ENCODE measurements at places on chromosomes 3 and 15.

- DNase-seq = no peak
Observed at GRCh38 chr3:38988955-38989354, 62.8 kb downstream of the SCN11A start.

DNA sequence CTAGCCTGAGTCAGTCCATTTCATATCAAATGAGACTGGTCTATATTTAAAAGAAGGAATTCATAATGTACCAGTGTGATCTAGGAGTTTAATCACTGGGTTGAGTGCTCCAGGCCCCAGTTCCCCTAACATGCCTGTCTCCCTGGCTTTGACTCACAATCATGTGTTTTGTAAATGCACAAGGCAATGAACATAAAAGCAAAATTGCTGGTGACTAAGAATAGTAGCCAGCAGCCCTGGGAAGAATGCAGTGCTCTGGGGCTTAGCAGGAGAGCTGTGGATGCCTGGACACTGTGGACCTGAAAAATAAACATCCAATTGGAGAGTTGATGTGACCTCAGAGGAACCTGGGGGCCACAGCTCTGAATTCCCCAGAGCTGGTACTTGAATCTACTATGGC is 50.3 kb downstream of the SYNPR start:
- DNase-seq = peak; percentile 20

DNA sequence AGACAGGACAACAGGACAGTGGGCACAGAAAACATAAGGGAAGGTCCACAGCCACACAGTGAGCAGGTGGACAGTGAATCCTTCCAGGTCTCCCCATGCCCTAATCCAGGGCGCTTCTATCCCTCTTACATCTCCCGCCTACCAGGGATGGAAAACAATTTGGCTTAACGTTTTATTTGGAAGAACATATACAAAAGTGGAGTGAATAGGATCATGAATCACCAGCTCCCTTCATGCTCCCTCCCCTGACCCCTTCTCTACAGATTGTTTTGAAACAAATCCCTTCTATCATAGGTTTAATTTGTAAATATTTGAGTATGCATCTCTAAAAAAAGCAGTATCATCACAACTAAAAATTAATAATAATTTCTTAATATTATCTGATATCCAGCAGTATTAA is 52.5 kb downstream of the CLDN11 start:
- no peak for DNase-seq

- DNase-seq = no peak
Observed at GRCh38 chr3:65035246-65035645, 347.4 kb upstream of the ADAMTS9 start.

GRCh38 chr3:138347960-138348753 is at the start of gene MRAS:
MRAS (plus strand) TSS chr3:138348579; CDS start chr3:138372884, 24,305 bp downstream.
- peak; percentile 80 for DNase-seq

GRCh38 chr3:197269024-197269423 is 29.4 kb downstream of the DLG1 start:
- DNase-seq = no peak

- DNase-seq = peak; percentile 37
Observed at GRCh38 chr15:97947465-97948260, 12.8 kb upstream of the ARRDC4 start.

GRCh38 chr3:53161450-53161819 is 426 bp downstream of the PRKCD start:
- peak; percentile 36 for DNase-seq

DNA sequence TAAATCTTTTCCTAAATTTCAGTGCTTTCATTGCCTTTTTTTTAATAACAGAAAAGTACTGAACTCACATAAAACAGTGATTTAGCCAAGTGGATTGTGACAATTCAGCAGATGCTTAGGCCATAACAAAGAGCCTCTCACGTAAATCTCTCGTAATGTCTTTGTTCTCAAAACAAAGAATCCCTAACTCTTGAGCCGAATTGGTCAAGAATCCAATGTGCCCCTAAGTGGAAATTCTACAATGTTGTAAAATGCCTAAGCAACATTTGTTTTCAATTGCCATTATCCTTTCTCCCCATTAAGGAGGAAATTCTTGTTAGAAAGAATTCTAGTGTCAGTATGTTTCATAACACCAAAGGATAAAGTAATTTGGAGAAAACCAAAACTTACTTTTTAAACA is 235.7 kb upstream of the THBS1 start:
- no peak for DNase-seq

DNA sequence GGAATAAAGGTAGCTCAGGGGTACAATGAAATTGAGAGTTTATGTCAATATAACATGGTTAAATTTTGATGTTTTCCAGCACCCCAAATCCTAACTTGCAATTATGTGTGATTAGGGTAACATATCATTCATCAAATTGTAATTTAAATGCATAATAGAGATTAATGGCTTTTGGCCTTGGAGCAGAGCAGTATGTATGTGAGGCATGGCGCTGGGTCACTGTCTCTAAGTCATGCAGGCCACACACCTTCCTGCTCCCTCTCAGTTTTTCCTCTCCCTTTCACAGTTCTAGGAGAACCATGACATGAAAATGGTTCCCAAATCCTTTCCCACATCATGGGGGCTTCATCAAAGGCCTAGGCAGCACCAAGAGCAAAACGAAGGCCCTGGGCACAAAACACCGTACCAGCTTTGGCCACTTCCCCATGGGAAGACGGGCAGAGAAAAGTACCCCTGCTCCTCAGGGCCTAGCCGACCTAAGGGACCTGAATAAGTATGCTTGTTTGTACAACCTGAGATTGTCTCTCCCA is 3.9 kb upstream of the SRP14 start:
- DNase-seq = no peak

DNA sequence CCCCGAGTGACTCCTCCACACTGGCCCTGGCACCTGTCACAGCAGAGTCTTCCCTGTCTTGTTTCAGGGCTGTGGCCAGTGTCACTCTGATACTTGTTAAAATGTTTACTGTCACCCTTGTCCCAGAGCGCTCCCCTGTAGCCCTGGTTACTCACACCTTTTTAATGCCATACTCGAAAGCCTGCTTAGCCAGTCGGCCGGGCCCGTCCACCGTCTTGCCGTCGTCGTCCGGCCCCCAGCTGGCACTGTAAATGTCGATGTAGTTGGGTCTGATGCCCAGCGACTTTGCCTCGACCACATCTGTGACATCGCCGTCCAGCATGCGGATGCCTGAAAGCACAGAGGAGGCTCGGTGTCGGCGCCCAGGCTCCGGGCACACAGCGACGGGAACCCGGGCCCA is 91.3 kb downstream of the PCSK6 start:
- DNase-seq = no peak

DNA sequence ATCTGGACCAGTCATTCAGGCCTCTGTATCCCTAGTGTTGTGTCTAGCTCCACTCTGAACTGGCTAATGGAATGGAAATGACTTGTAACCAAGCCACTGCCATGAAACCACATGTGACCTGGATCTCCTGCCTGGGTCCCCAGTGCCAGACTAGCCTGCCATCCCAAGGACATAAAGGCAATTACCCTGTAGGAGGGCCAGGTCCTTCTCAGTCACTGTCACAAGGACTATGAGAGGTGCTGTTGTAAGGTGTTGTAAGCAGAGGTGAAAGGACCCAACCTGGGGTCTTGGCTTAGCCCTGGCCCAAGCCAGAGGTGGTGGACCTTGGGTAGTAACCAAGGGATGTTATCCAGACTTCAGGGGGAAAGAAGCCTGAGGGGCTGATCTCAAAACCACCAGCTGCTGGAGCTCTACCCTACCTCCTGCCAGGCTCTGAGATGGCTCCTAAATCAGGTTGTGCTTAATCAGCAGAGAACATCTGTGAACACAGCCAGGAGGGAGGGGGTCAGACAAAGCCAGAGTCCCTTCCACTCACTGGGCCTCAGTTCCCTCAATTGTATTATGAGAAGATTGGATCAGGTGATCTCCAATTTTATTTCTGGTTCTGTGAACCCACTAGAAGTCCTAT is 15.7 kb upstream of the KLHL24 start:
- DNase-seq = no peak

GRCh38 chr15:56086566-56086965 is 93.2 kb upstream of the NEDD4 start:
- no peak for DNase-seq

- no peak for DNase-seq
Observed at GRCh38 chr3:61724183-61724582, 162.8 kb downstream of the PTPRG start.

GRCh38 chr15:74592222-74592621 is 23.4 kb upstream of the CLK3 start:
- no peak for DNase-seq

- no peak for DNase-seq
Observed at GRCh38 chr3:114669614-114670013, 375.8 kb downstream of the TIGIT start.

GRCh38 chr3:194070634-194071409 is 65.1 kb upstream of the HES1 start:
- peak; percentile 89 for DNase-seq

DNA sequence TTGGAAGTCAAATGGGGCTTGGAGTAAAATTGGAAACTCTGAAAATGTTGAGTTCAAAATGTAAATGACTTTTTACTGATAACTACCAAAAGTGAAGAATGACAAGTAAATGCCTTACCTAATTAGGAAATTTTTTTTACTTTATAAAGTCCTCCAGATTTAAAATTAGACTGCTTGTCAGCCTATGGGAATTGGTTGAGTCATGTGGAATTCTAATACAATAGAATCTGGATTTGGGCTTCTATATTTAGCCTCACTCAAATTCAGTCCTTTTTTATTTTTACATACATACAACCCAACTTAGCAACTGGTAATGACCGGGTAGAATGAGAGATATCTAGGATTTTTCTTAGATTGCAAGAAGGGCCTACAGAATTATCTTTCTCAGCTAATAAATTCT is 158.9 kb upstream of the CADPS start:
- no peak for DNase-seq

- no peak for DNase-seq
Observed at GRCh38 chr3:64083575-64083974, 60.3 kb upstream of the PSMD6 start.

- no peak for DNase-seq
Observed at GRCh38 chr3:21791356-21791755, 40.3 kb upstream of the ZNF385D start.

DNA sequence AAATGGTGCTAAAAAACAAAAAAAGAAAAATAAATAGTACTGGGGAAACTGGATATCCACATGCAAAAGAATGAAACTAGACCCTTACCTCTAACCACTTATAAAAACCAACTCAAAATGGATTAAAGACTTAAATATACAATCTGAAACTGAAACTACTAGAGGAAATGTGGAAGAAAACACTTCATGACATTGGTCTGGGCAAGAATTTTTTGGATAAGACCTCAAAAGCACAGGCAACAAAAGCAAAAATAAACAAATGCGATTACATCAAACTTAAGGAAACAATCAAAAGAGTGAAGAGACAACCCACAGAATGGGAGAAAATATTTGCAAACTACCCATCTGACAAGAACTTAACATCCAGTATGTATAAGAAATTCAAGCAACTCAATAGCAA is 6.4 kb downstream of the IFT57 start:
- DNase-seq = no peak

DNA sequence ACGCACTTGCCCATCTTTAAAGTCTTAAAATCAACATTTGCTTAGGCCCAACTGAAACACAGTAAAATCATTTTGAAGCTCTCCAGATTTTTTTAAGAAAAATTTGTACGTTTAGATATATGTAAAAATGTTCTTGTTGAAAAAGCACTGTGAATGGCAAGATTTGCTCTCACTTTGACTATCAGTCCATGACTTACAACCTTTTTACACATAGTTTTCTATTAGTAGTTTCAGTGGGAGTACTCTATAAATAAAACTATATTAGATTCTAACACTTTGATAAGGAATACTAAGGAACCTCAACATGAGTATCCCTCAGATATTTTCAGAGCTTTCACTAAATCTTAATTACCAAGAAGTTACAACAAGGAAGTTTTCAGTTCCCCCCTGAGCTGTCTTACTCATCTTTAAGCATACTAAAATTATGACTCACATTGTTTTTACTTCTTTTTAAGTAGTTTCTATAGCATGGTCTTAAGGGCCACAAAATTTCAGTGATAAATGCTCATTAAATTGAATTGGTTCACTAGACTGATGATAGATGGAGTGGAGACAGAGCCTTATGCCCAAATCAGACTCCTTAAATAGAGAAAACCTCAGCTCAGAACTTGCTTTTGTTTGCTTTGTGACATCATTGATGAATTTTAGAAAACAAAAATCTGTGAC is 31.6 kb upstream of the RAP2B start:
- peak; percentile 86 for DNase-seq

DNA sequence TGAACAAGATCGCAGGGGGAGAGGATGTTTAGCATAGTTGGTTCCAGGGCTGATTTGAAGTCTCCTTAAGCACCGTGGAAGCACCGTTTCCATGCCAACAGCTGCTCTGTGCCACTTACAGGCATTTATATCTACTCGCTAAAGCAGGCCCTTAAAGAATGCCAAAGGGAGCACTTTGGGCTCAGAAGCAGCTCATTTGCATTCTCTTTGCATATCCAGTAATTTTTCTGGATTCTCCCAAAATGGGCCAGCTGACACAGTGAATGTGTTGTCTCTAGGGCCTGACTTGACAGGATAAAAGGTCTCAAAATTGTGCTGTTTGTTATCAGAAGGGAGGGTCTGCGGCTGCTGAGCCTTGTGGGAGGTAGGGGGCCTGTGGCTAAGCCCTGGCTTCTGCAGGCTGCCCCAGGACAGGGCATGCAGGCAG is 138.6 kb downstream of the FBLN2 start:
- DNase-seq = no peak

GRCh38 chr3:149958171-149958796 is 12.4 kb downstream of the PFN2 start:
- peak; percentile 30 for DNase-seq

DNA sequence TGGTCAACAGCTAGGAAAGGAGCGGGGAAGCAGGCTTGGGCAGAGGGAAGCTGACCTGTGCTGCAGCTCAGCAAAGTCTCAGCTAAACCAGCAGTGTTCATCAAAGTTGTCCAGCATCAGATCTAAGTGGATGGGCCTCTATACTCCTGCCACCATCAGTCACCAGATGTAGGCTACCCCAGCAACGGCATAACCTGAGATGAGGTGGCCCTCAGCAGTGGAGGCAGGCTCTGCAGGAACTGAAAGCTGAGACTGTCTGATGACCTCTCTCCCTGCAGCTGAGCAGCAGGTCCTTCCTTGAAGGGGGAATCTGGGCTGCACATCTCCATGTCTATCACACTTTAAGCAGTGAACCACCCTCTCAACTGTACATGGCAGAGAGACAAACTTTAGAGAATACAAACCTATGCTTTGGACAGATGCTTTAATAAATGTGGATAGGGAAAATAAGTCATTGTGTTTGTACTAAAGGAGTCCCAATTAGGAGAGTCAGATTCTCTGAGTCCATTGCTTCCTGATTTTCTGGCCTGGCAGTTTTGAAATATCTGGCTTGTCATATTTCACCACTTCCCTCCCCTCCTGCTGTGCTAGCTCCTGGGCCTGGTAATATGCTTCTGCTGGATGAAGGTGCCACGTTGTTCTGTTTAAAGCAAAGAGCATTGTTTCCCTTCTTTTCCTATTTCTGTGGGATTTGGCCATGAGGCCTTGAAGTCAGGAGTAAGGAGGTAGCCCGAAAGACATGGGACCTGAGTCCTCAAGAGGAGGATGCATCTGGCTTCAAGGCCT is 11.1 kb upstream of the PSTPIP1 start:
- DNase-seq = no peak
